ENCODE measurements at places on chromosomes 16 and 17. TPM values are rescaled to one million over a fixed set of nuclear protein-coding genes. Genes with fewer than 3 reads are reported as not detected.

DNA sequence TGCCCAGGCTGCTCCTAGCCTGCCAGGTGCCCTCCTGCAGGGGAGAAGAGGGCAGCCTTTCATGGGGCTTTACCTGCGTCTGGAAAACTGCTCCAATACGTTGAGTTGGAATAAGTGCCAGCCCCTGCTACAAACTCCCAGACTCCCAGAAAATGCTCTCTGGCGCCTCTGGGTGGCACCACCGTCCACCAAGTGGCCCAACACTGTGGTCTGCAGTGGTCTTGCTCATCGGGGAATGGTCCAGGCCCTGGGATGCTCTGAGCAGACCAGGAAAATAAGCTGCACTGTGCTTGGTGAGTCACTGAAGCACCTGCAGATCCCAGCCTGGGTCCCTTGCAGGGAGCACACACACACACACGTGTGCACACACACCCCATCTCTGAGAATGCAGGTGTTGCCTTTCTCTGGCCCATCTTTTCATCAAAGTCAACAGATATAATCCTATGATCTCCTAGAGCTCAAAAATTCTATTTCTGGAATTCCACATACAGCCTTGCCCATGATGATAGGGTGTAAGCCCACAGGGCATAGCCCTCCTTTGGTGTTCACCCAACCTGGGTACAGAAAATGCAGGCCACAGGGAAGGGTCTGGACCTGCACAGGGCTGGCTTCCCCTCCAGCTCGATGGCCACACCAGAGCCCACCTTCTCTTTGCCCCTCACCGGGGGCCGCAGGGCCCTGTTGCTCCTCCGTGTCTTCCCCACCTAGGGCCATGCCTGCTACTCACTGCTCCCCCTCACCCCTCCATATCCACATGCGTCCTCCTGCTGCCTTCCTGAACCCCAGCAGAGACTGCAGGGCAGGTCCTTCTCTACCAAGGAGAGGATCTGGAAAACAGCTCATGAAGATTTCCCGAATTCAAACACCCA lies 20.5 kb downstream of the CDIP1 start:
- peak; percentile 41 for ATAC-seq

DNA sequence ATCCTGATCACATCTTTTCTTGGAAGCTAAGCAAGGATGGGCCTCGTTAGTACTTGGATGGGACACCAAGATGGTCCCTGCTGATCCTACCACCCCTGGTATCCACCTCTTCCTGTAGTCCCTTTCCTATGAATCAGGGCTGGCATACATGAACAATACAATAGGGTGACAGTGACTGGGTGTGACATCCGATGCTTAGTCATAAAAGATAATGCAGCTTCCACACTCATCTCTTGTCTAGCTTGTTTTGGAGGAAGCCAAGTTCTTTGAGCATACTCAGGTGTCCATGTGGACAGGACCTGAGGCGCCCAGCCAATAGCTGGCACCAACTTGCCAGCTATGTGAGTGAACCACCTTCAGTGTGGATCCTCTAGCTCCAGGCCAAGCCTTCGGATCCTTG lies 62.5 kb upstream of the NFAT5 start:
- peak; percentile 94 for ATAC-seq

- ATAC-seq, result no peak
Observed at GRCh38 chr16:54152362-54153239, 134.0 kb downstream of the IRX3 start.

DNA sequence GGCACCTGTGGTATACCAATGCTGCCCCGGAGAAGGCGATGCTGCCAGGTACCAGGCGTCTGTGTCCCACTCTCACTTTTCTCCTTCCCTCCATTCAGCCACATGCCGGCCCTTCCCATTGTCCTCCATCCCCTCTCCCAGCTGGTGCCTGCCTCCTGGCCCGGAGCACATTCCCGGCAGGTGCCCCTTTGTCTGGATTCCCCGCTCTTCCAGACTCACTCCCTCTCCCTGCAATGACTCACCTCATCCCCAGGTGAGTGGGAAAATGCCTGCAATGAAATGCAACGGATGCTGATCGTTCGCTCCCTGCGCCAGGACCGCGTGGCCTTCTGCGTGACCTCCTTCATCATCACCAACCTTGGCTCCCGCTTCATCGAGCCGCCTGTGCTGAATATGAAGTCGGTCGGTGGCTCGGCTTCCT lies 10.4 kb upstream of the KDM6B start:
- no peak for ATAC-seq

The TENT4B gene
- total RNA-seq, result 6.7 TPM

The CMTM2 gene
- total RNA-seq, result not detected

The CCL16 gene
- not detected for total RNA-seq

GRCh38 chr17:3963237-3964201 lies 718 bp downstream of the ATP2A3 start:
- ATAC-seq, result peak; percentile 3

GRCh38 chr16:51119556-51119955 lies 31.5 kb downstream of the SALL1 start:
- ATAC-seq, result no peak

The QRICH2 gene
- 1.6 TPM for total RNA-seq

DNA sequence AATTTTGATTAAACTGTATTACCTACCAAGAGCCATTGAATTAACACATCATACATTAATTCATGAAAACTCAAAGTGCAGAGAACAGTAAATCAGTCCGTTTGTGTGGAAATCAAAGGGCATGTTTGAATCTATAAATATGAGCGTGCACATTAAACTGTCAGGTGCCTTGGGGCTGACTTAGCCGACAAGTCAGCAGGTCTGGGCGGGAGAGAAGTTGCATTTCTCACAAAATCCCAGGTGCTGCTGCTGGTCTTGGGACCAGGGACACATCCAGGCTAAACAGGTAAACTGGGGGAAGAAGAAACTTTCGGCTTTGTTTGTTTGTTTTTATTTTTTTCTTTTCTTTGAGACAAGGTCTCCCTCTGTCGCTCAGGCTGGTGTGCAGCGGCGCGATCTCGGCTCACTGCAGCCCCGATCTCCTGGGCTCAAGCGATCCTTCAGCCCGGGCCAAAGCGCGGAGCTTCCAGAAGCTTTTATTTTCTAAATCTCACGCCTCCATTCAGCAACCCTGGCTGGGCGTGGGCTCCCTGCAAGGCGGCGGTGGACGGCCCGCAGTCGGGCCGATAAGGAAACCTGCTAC lies 213.9 kb downstream of the MRTFB start:
- ATAC-seq, result peak; percentile 60

GRCh38 chr17:76940738-76941350 lies 72.6 kb downstream of the MGAT5B start:
- ATAC-seq, result no peak

DNA sequence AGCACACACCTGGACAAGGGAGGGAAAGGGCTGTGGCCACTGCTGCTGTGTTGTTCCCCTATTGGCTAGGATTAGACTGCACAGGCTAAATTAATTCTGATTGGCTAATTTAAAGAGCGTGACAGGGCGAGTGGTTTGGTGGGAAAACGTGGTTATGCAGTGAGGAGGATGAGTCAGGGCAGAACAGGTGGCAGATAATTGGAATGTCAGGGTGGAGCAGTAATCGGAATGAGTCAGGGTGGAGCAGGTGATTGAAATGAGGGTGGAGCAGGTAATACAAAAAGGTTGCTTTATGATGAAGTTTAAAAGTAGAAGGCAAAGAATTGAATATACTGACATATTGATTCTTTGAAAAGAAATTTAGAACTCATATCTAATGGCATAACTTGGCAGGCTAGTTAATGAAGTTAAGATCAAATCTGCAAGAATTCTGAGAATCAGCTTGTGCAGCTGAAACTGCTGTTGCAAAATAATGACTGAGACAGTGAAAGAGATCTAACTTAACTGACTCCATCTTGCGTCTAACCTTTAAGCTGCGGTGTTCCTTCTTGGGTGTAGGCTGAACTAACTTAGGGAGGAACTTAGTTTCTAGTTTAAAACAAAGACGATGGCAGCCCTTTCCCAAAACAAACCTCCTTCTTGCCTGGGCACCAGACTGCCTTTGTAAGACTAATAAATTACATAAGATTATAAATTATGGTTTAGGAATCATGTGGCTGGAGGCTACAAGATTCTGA lies 174.3 kb downstream of the UTP18 start:
- peak; percentile 89 for ATAC-seq

The KRT32 gene
- 0.80 TPM for total RNA-seq

DNA sequence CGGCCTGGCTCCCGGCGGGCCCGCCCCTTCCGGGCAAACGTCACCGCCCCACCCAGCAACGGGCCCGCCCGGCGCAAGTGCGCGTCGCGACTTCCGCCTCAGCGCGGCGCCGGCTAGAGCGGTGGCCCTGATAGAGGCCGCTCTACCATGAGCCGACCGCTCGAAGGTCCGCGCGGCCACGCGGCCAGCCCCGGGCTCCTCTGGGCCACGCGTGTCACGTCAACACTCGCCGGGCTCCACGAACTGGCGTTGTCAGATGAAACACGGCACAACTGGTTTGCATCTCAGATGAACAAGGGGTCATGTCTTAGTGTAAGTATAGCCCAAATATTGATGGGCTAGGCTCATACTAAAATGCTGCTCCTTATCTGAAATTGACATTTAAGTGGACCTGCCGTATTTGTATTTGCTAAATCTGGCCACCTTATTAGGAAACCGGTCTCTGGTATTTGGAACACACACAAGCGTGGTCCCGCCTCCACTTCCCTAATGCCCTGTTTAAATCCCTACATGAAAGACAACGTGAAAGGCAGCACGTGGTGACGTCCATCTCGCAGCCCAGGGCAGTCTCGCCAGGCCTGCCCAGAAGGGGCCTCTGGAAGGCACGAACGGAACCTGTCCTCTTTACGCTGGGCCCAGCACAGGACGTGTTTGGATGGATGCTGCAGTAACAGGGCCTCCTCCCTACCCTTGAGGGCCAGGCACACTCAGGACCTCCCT lies at the start of gene ZNF598:
Gene ZNF598, minus strand, starts transcription at position 31 of the 720 bp plus-strand sequence.
- ATAC-seq, result peak; percentile 77

DNA sequence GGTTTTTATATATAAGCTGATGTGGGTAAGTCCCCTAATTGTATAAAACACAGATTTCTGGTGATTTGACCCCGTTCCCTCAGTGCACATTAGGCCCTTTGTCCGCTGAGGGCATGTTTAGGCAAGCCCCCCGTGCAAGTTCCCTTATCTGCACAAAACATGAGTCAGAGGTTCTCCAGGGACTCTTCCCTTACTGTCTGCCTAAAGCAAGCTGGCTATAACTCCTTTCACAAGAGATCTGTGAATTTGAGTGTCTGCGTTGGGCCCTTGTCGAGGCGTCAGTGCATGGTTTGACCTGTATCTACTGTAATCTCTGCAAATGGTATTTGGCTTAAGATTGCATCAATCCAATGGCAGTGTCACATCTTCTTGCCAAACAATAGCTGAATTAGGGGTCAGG lies 712.8 kb downstream of the CDH8 start:
- no peak for ATAC-seq

DNA sequence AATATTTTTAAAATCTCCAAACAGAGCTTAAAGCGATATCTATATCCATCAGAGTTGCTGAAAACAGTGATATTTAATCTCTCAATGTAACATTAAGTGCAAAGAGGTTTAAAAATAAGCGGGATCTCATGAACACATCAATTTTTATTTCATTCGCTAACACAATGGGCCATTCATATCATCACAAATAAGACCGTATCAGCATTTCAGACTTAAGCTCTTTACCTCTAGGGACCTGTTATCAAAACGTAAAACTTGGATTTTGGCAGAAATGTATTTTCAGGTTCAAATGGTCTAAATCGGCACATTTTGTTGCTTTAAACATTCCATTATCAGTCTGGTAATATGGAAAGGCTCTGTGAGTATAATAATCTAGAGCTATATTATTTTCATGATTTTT lies 77.9 kb downstream of the TOX3 start:
- no peak for ATAC-seq

DNA sequence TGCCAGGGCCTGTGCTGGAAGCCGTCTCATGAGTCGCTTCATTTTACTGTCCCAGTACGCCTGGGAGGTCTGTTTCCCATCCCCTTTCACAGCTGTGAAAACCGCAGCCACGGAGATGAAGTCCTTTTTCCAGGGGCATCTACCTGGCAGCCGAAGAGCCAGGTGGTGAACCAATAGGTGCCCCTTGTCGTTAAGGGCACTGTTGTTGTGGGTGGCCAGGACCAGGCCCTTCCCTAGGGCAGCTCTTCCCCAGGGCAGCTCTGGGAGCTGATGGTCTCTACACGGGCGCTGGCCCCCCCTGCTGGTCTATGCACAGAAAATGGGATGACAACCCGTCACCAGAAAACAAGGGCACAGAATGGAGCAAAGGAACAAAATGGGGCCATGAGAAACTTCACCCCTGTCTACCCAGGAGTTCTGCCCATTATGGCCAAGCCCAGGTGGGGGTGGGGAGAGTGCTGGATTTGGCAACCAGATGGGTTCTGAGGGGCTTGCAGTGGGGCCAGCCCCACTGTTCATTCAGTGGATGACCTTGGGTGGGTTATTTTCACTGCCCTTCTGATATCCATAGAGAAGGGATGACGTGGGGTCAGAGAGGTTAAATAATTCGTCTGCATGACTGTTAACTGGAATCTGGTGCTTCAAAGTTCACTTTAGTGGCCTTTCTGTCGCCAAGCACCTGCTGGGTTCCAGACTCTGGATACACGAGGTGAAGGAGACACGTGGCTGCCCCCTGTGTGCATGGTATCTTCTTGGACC lies 11.5 kb downstream of the RMI2 start:
- no peak for ATAC-seq

DNA sequence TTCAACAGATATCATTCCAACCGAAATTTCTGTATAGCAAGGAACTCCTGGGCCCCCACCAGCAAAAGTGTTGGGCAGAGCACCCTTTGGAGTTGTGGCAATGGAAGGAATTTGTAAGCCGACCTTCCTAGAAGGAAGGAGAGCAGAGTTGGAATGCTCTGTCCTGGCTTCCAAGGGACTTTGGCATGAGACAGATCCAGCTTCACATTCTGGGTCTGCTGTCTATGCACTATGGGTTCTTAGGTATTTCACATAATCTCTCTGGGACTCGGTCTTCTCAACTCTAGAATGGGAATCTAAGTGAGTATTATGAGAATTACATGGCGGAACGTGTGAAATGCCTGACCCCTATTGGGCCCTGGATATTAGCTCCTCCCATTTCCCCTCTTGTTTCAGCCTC lies 63.2 kb upstream of the MARCHF10 start:
- no peak for ATAC-seq

DNA sequence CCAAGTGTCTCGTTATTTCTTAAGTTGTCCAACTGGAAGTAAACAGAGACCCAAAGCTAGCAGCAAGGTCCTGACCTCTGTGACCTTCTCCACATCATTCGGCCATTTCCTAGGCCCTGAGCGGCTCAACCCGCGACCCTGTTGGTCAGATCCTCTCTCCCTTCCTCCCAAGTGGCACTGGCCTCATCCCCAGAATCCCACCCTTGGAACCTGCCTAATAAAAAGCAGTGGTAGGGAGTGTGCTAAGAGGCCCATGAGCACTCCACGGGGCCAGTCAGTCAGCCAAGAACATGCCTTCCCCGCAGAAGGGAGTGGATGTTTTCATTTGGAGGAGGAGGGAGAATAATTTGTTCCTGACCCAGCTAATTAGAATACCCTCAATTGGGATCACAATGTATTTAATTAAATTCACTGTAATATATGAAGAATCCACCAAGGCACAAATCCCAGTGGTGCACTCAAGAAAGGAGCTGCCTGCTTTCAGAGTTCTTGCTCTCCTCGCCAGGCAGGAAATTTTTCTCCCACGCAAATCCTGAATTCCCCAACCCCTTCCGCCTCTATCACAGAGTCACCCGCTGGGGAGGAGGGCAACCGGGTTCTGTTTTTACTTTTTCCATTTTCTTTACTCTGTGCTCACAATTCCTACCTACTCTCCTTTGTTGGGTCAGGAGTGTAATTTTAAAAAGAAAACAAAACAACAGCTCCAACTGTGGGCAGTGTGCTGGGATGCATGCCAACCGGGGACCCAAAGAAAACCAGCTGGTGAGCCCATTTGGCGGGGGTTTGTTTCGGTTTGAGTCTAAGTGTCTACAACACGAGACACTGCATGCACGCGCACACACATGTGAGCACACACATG lies 153.4 kb downstream of the ZFHX3 start:
- no peak for ATAC-seq
